Amniotic stem cell (primary cell): ENCODE measurements at places on chromosomes 5 and 9.

GRCh38 chr5:166340039-166340438, 1951.4 kb upstream of the WWC1 start:
- DNase-seq: no peak

GRCh38 chr5:151255621-151256286, 2.8 kb downstream of the GM2A start:
- DNase-seq: no peak

GRCh38 chr5:145157841-145158240, 677.3 kb downstream of the PRELID2 start:
- DNase-seq: no peak

- no peak for DNase-seq
These were observed 179.1 kb downstream of the GOLPH3 start for GRCh38 chr5:31995006-31995405.

GRCh38 chr5:81904166-81904565, 67.7 kb upstream of the ATG10 start:
- no peak for DNase-seq

- peak; percentile 70 for DNase-seq
These were observed 337.3 kb upstream of the RFX3 start for GRCh38 chr9:3863111-3863528.

DNA sequence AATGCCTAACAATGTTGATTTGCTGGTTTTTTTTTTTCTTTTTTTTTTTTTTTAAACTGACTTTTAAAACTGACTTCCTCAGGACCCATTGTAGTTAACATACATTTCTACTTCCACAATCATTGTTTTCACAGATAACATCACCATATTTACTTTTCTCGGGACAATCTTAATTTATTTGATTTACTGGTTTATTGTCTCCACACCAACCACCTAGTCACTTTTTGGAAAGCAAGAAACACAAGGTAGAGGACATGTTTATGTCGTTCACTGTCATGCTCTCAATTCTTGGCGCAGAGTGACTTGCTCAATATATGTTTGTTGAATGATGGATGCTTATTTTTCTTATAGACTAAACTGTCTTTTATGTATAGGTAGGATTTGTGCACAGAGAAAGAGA, 2280.7 kb downstream of the MAT2B start:
- no peak for DNase-seq

DNA sequence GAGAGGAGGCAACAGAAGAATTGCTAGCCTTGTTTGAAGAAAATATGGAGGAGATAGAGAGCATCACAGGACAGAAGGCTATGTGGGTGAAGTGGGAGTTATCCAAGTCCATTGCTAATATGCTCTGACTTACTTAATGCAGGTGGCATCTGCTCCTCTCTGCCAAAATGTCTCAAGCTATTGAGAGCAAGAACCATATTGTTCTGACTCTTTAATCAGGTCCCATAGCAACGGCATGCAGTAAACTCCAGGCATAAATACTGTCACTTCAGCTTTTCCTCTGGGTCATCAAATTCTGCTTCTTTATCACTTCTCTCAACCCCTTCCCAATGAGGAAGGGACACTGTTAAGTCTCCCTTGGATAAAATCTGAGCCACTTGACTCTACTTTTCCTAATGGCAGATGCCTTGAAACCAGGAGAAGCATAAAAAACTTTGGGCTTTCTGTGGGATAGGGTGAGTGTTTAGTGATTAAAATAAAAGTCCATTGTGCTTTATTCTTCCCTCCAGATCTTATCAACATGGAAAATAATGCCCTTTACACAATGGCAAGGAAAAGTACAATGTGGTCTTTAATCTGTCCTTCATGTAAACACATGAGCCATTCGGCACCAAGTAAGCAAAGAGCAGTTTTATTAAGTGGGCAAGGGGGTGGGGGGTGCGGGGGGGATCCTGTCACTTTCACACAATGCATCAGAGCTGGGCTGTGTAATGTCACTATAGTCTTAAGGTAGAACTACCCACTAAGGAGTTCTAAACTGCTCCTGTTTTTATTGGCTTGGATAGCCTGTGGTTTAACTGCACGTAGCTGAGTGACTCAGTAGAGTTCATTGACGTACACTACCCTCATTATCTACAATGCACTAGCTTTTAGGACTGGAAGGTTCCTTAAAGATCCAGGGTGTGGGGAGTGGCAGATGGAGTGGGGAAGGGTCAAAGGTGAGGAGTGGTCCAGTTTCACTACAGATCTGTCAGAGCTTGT, 71.0 kb upstream of the TARS1 start:
- DNase-seq: peak; percentile 52

- no peak for DNase-seq
These were observed 428.3 kb downstream of the GADD45G start for GRCh38 chr9:90033028-90033650.

DNA sequence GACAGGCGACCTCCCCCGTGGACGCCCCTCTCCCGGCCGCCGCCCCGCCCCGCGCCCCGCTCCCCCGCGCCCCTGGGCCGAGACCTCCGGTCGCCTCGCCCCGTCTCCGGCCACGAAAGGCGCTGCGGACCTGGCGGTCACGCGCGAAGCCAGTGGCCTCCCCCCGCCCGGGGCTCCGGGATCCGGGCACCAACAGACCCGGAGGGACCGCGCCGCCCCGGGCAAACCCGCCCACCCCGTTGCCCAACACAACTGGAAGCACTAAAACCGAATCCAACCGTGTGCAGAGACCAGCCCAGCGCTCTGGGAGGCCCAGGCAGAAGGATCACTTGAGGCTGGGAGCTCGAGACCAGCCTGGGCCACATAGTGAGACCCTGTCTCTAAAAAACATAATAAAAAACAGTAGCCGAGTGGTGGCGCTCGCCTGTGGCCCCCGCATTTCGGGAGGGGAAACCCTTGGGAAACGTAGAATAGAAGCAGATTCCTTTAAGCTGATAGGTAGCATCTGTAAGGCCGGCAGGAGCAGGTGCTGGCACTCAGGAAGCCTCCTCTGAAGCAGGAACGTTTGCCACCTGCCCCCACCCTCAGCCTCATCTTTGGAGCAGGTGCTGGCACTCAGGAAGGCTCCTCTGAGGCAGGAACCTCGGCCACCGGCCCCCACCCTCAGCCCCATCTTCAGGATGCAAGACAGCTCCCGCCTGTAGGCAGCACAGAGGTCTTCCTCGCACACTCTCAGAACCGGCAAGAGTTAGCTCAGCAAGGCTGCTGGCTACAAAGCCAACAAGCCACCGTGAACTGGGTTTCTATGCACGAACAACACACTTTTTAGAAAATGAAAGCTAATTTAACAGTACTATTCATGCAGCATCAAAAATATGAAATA, 4.6 kb upstream of the SLC9A3 start:
- DNase-seq: no peak

DNA sequence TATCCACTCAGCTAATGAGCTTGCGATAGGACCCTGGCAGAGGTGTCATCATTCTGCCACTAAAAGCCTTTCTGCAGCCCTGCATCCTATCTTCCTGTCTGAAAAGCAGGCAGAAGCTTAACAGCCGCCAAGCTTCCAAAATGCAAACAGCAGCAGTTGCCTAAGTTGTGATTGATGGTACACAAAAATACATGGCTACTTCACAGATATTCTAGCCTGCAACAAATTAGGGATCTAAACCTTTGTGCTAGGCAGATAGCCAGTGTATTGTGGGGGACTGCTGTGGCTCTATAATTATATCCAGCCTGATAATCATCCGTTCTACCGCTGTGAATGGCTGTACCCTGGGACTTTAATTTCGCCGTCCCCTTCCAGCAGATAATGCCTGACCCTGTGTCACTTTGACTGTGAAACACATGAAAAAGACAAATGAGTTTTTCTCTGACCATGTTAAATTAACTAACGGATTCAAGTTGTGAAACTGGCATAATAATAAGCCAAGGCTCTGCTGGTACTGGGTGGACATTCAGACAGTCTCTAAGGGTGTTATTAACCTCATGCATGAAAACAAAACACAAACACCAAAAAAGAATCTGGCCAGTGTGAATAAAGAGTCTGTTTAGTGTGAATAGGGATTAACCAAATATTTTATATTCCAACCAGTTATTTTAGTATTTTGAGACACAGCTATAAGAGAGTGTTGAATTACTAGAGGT, 45.9 kb downstream of the SEMA6A start:
- DNase-seq: no peak

- DNase-seq: no peak
These were observed 10.6 kb downstream of the TENT4A start for GRCh38 chr5:6723816-6724300.

GRCh38 chr5:160843240-160843639, 8.8 kb downstream of the ATP10B start:
- DNase-seq: no peak

DNA sequence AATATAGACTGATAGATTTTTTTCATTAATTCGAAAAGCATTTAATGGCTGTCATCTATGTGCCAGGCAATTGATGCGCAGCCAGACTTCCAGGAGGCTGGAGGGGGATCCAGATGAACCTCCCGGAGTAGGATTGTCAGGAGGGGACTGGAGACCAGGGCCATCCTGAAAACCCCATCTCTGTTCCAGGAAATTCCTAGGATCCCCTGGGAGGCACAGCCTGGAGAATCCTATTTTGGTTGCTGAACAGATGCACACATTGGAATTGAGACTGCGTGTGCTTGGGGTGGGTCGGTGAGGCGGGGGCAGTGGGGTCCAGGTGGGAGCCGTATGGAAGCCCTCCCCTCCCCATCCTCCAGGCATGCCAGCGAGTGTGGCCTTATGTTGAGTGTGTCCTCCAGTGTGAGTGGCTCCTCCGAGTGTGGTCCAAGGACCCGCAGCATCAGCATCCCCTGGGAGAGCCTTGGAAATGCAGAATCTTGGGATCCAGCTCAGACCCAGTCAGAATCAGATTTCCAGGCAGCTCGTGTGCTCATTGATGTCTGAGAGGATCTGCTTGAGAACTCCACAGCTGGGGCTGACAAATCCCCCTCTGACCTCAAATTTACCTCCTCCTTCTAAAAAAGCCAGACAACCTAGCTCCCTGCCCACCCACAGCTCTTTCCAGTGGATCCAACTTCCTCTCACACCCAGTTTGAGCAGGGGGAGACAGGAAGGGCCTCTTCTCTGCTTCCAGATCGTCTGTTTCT, 38.7 kb downstream of the ROPN1L start:
- no peak for DNase-seq

- no peak for DNase-seq
These were observed 2.6 kb upstream of the GAPVD1 start for GRCh38 chr9:125258832-125259534.

DNA sequence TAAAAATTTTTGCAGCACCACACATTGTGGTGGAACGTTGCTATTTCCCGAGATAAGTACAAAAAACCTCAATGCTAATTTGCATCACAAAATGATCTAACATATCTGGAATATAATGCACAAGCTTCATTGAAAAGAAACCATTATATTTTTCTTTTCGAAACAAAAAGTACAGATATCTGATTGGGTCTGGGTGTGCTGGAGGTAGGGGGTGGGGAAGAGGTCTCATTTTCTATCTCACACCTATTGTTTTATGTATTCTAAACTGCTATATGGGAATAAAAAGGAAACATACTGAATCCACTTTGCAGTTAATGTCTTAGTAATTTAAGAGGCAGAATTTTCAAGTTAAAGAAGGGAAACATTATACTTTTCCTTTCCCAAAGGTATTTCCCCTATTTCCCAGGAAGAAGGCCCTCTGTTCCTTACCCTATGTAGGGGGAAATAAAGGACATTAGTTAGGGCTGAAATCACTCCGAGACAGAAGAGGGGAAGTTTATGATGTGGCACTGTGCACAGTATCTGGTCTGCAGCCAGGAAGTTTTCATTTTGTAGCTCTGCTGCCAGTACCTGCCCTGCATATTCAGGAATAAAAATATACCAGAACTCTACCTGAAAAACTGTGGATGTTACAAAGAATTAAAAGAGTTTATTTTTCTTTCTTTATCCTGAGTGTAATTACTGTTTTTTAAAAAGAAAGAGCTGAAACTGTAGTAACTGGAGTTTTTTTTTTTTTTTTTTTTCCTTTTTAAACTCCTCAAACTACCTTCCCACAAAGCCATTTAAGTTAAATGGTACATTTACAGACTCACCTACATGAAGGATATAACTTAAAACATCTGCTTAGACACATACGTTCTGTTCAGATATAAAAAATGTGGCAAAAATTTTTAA, 7.4 kb downstream of the MEF2C start:
- DNase-seq: no peak

DNA sequence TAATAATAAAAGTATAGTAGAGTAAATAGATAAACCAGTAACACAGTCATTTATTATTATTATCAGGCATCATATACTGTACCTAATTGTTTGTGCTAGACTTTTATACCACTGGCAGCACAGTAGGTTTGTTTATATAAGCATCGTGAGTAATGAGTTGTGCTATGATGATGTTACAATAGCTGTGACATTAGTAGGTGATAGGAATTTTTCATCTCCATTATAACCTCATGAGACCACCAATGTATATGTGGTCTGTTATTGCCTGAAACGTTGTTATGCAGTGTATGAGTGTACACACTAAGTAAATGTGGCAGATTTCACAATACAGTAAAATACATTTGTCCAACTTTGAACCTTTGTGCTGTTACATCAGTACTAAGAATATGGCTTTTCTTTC, 72.7 kb upstream of the SPATA31D4 start:
- DNase-seq: peak; percentile 17

- peak; percentile 94 for DNase-seq
These were observed 12.5 kb upstream of the CTSL start for GRCh38 chr9:87713278-87713987.

GRCh38 chr5:55829956-55830355, 21.2 kb upstream of the IL31RA start:
- no peak for DNase-seq

- no peak for DNase-seq
These were observed 7.8 kb upstream of the PURA start for GRCh38 chr5:140106101-140106500.

GRCh38 chr5:139648205-139649081, at the start of gene CXXC5:
CXXC5 (plus strand) TSS chr5:139648349; CDS start chr5:139680524, 32,175 bp downstream.
- DNase-seq: peak; percentile 61

DNA sequence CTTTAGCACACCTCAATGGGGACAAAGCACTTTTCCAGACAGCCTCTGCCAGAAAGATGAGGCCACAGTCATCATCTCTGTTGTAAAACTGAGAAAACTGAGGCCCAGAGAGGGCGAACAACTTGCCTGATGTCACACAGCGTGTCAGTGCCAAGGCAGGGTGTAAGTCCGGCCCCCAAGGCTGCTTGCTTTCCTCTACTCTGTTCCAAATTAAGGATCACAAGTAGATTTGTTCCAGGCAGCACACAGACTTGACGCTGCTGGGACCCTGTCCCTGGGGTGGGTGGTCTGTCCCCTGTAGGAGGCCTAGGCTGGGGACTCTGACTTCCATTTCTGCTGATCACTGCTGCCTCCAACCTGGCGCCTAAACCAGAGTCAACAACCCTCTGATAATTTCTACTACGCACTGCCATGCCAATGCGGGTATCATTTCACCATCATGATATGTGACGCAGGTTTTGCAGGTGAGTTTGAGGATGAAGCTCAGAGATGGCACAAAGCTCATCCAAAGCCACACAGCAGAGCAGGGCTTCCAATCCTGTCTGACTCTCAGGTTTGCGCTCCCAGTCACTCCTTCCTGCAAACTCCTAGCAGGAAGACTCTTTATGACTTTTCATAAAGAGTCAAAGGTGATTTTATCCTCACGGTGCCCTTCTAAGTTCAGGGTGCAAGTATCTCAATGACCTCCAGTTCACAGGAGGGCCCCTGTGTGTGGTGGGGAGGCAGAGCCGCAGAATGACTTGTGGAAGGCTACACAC, 13.5 kb upstream of the RALGDS start:
- no peak for DNase-seq
